ENCODE measurements at places on chromosomes 1 and 21. TPM values are rescaled to one million over a fixed set of nuclear protein-coding genes. Genes with fewer than 3 reads are reported as not detected.

DNA sequence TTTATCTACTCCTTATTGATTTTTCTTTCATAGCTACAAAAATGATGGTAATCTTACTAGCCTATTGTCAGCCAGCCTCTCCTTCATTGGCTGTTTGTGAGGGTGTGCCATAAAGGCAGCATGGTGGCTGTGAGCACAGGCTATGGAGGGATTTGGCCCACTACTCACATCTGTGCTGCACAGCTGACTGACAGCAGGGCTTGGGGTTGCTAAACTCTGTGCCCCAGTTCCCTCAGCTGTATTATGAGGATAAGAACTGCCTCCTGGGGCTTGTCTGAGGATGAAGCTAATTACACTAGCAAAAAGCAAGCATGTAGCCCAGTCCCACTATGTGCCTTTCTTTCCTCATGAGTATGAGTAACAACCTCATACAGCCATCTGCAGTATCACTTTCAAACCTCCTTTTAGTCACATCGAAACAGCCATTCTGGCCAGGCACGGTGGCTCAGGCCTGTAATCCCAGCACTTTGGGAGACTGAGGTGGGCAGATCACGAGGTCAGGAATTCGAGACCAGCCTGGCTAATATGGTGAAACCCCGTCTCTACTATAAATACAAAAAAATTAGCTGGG lies 66.2 kb downstream of the COQ8A start:
- DNase-seq, result no peak

ADAMTS4 gene
- 1.1 TPM for total RNA-seq

DNA sequence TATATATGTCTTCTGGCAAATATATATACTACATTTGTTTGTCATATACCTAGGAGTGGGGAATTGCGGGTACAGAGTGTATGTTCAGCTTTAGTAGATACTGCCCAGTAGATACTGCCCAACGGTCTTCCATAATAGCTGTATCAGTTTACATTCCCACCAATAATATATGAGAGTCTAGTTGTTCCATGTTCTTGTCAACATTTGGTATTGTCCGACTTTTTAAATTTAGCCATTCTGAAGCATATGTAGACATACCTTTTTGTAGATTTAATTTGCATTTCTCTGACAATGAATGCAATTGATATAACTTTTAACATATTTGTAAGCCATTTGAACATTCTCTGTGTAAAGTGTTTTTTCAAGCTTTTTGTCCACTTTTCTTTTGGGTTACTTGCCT lies 99.0 kb upstream of the HIVEP3 start:
- no peak for DNase-seq

DNA sequence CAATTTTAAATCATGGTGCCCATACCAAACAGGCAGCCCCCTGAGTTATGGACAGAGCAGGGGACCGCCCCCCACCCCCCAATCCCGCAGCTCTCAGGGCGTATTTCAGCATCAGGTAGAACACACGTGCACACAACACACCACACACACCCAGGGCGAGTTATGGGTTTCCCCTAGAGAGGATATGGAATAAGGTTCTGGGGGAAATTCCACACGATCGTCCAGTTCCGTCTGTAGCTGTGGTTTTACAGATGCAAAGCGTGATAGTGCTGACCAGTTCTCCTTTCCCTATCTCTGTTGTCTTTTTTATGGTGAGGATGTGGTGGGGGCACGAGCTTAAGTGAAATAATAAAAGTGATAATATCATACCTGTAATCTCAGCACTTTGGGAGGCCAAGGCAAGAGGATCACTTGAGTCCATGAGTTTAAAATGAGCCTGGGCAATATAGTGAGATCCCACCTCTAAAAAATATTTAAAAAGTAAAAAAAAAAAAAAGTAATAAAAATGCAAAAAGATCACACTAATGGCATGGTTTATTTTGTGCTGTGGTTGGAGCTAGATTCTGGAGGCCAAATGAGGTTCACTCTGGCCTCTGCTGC lies 25.1 kb downstream of the C2CD2 start:
- no peak for DNase-seq

GRCh38 chr1:222844411-222844779 lies 29.6 kb downstream of the DISP1 start:
- DNase-seq, result no peak

ITLN2 gene
- not detected for total RNA-seq

SORT1 gene
- total RNA-seq, result 3.6 TPM

DNA sequence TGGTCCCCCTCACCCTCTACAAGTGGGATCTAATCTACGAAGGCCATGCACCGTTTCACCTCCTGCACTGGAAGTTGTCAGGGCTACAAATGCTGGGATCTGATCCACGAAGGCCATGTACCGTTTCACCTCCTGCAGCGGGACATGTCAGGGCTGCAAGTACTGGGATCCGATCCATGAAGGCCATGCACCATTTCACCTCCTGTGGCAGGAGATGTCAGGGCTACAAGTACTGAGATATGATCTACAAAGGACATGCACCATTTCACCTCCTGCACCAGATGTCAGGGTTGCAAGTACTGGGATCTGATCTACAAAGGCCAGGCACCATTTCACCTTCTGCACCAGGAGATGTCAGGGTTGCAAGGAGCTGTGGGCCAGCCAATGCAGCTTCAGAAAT lies 7.0 kb downstream of the ALDH4A1 start:
- DNase-seq, result no peak

TRABD2B gene
- 15.1 TPM for total RNA-seq

TRIM46 gene
- total RNA-seq, result 0.23 TPM

- DNase-seq, result no peak
Observed at GRCh38 chr1:56527548-56528302, 51.6 kb downstream of the PLPP3 start.

- DNase-seq, result peak; percentile 79
Observed at GRCh38 chr1:116334015-116334547, 39.0 kb upstream of the ATP1A1 start.

GRCh38 chr1:40802742-40803113 lies 19.1 kb downstream of the KCNQ4 start:
- no peak for DNase-seq

LCE1F gene
- not detected for total RNA-seq

DNA sequence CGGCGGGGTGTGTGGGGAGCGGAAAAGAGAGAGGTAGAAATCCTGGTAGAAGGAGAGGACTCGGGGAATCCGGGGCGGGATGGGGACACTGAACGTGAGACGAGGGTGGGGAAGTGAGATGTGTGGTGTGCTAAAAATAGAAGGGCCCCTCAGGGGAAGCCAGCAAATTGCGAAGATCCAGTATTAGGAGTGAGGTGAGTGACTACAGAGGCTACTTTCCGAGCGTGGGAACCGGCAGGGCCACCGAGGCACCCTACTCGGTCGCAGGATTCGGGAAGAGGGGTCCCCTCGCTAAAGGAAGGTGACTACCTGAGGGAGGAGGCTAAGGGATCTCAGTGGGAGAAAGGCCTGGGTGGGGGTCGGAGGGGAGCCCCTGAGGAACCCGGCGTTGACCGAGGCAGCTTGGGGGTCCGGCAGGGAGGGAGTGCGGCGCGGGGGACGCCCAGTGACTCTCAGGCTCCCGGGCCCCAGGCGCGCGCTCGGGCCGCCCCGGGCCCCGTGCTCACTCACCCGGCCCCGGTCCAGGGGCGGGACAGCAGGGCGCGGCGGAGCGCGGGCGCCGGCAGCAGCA lies 318 bp downstream of the ALDH4A1 start:
- DNase-seq, result no peak

DNA sequence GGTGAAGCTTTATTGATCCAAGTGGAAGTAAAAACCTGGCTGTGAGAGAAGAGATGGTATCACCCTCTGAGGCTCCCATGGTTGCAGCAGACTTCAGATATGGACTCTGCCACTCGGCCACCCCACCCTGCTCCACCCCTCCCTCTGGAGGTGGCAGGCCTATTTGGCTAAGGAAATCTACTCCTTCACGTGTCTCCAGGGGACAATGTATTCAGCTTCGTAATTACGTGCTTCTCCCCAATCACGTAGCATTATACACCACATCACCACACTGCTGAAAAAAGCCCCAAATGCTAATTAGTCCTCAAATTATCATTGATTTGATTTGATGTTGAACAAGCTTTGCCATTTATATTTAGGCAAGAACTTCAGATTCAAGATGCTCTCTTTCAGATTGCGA lies 220.7 kb downstream of the OMA1 start:
- no peak for DNase-seq

FCRL5 gene
- total RNA-seq, result 0.05 TPM

KLHDC7A gene
- 8.7 TPM for total RNA-seq

- no peak for DNase-seq
Observed at GRCh38 chr1:206430031-206430983, 40.0 kb upstream of the IKBKE start.

DNA sequence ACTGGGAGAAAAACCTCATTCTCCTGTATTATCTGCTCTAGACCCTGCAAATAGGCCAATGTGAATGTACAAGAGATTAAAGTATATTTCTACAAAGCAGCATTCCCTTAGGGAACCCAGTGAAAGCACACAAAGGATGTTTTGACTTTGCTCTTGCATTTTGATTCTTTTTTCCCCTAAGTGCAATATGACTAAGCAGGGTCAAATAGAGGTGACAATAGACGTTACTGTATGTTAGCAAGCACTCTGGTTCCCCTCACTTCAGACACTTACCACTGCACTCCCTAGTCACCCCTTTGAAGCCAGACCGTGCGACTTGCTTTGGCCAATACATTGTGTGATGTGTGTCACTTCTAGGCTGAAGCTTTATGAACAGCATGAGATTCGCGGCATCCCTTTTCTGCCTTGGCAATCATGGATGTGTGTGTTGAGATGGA lies 209.7 kb downstream of the RHOU start:
- no peak for DNase-seq

GRCh38 chr1:153277852-153278251 lies 18.4 kb downstream of the LORICRIN start:
- no peak for DNase-seq

All from left lobe of liver (tissue), 2 donors.